ENCODE measurements at places on chromosomes 1 and 21. TPM values are rescaled to one million over a fixed set of nuclear protein-coding genes. Genes with fewer than 3 reads are reported as not detected.

PPIAL4G gene
- total RNA-seq = 5.8 TPM

RGS13 gene
- not detected for total RNA-seq

KIF26B gene
- not detected for total RNA-seq

RAVER2 gene
- 0.53 TPM for total RNA-seq

- no peak for DNase-seq
These were observed 5.9 kb upstream of the VPS45 start for GRCh38 chr1:150061632-150062101.

DNA sequence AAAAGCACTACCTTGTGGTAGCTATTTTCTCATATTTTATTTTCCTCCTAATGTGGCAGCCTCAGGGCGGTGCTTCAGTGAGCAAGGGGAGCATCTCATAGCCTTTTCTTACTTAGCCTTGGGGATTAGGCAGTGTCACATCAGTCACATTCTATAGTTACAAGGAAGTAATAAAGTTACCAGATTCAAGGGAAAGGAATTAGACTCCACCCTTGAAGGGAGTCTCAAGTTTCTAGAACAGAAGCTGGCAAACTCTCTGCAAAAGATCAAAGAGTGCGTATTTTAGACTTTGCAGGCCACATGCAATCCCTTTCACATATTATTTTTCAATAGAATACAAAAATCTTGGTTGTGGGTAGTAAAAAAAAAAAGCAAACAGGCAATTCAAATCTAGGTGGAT lies 350.4 kb downstream of the AMY1C start:
- no peak for DNase-seq

DNA sequence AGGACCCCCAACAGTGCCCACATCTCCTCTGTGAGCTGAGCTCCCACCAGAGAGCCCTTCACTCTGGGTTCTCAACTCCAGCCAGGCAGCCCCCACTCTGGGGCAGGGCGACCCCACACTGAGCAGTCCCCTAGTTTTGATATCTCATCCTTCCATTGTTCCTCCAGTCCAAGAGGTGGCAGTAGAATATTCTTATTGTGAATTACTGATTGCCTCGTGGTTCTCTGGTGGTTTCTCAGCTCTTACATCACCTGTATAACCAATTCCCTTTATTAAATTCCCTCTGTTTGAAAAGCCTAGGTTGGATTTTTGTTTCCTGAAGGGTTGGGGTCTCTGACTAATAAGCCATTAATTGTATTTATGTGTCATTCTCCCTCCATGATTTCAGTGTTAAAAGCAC lies 407.5 kb downstream of the SETD4 start:
- no peak for DNase-seq

- no peak for DNase-seq
These were observed 21.0 kb upstream of the CLSTN1 start for GRCh38 chr1:9844756-9845155.

DNA sequence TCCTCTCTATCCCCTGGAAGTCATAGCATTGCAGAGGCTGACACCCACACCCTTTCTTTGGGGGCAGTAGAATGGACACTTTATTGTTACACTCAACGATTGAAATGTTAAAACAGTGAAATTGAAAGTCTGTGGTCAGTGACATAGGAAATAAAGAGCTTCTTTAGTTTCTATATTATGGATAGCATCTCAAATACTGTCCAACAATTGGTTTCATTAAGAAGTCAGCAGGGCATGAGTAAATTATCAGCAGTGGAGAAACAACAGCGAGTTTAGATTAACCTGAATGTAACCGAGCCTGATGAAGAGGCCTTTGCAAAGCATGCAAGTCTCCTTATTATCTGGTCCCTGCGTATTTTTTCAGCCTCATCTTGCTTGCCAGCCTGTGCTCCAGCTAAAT lies 350.7 kb downstream of the NTNG1 start:
- no peak for DNase-seq

Data from naive thymus-derived CD4-positive, alpha-beta T cell (primary cell).